Trophoblast cell (in vitro differentiated cells and primary cell): ENCODE measurements at places on chromosomes 7 and 10.

GRCh38 chr7:73885975-73886798 is 25.2 kb downstream of the TMEM270 start:
- no peak for DNase-seq
- no peaks in the 10 kb centered on the region for H3K36me3 ChIP-seq
- no peak overlapping the region for H3K4me3 ChIP-seq
- no peak overlapping the region for H3K27ac ChIP-seq
- H3K4me1 ChIP-seq: peaks cover 15% of the 10 kb centered on the region

GRCh38 chr7:27655184-27655583 is 7.5 kb downstream of the HIBADH start:
- H3K4me3 ChIP-seq: no peak overlapping the region
- H3K27ac ChIP-seq: no peak overlapping the region
- DNase-seq: no peak
- no peaks in the 10 kb centered on the region for H3K27me3 ChIP-seq

DNA sequence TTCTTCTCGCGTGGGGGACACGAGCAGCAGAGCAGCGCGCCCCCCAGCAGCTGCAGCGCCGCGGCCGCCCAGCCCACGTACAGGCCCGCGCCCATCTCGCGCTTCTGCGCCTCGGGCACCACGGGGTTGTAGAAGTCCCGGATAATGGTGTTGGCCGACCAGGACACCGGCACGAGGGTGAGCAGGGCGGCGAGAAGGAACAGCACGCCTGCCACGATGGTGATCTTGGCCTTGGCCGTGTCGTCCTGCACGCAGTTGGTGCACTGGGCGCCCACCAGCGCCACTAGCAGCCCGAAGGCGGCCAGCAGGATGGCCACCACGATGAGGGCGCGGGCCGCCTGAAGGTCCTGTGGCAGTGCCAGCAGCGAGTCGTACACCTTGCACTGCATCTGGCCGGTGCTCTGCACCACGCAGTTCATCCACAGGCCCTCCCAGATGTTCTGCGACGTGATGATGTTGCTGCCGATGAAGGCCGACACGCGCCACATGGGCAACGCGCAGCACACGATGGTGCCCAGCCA is 529 bp downstream of the CLDN3 start:
- no peaks in the 10 kb centered on the region for H3K27me3 ChIP-seq
- H3K36me3 ChIP-seq: no peaks in the 10 kb centered on the region
- H3K4me1 ChIP-seq: no peaks in the 10 kb centered on the region

DNA sequence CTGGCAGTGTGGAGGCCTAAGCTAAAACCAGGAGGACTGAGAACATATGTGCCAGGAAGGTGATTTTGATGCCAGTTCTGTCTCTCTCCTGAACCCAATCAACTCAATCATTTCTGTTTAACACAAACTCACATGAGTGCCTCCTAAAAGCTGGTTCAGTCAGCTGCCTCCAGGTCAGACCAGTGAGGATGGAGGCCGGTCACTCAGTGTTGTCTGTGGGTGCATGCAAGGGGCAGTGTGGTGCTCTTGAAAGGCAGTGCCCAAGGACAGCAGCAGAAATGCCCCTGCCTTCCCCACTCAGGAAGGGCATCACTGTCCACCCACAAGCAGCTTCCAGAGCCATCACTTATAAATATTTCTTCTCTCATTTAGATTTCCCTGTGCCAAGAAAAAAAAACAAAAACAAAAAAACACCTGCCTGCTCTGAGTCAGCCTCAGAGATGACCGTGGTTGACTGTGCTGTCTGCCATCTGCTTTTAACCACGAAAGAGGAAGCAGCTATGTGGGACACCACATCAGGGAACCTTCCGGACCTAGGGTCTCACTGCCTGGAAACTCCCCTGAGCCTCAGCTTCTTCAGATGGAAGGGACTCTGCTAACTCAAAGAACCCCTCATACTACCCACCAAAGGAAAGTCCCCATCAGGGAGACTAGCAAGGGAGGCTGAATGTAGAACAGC is 39.1 kb downstream of the VOPP1 start:
- no peak overlapping the region for H3K4me3 ChIP-seq
- no peak overlapping the region for H3K27ac ChIP-seq
- no peaks in the 10 kb centered on the region for H3K27me3 ChIP-seq

GRCh38 chr7:147818317-147818716 is 772.2 kb upstream of the C7orf33 start:
- no peaks in the 10 kb centered on the region for H3K36me3 ChIP-seq
- no peak for DNase-seq
- no peak overlapping the region for H3K4me3 ChIP-seq
- H3K4me1 ChIP-seq: no peaks in the 10 kb centered on the region

- no peak overlapping the region for H3K27ac ChIP-seq
- no peak for DNase-seq
- H3K36me3 ChIP-seq: no peaks in the 10 kb centered on the region
Measured at GRCh38 chr7:91090684-91091083, 173.5 kb upstream of the FZD1 start.

DNA sequence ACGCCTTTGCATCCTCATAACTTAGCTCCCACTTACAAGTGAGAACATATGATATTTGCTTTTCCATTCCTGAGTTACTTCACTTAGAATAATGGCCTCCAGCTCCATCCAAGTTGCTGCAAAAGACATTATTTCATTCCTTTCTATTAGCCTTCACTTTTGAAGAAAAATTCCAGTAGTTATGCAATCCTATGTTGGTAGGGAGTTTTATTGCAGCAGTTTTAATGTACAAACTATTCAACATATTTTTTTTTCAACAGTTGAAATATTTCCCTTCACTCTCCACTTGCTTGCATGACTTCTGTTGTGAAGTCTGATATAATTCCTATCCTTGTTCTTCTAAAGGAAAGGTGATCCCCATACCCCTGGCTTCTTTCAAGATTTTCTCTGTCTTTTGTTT is 27.3 kb upstream of the ARHGAP22 start:
- no peaks in the 10 kb centered on the region for H3K4me1 ChIP-seq
- no peak overlapping the region for H3K27ac ChIP-seq
- DNase-seq: no peak
- no peaks in the 10 kb centered on the region for H3K27me3 ChIP-seq
- no peak overlapping the region for H3K4me3 ChIP-seq

- H3K4me1 ChIP-seq: no peaks in the 10 kb centered on the region
- H3K36me3 ChIP-seq: no peaks in the 10 kb centered on the region
- no peak overlapping the region for H3K27ac ChIP-seq
- no peak for DNase-seq
- H3K27me3 ChIP-seq: no peaks in the 10 kb centered on the region
Measured at GRCh38 chr7:149826344-149827088, 11.7 kb upstream of the ZNF862 start.

GRCh38 chr10:87058171-87058570 is 36.5 kb downstream of the GLUD1 start:
- no peak overlapping the region for H3K27ac ChIP-seq
- H3K4me1 ChIP-seq: no peaks in the 10 kb centered on the region
- no peak overlapping the region for H3K4me3 ChIP-seq
- H3K27me3 ChIP-seq: no peaks in the 10 kb centered on the region
- no peak for DNase-seq
- peaks cover 18% of the 10 kb centered on the region for H3K36me3 ChIP-seq

DNA sequence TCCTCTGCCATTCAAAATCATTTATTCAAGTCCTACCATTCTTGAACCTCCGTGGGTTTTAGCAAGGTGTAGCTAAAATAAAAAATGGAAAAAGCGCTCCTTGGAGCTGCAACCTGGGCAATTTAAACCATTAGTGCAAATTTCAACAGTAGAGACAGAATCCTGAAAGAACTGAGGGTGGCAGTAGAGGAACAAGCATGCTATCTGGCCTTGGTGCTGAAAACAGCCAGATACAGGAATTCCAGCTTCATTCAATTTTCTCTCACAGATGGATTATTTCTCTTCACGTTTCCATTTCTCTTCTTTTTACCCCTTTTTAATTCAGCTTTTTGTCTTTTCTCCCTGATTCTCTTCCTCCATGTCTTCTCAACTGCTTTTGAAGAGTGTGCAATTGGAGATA is 77.7 kb downstream of the OTUD1 start:
- no peak overlapping the region for H3K4me3 ChIP-seq
- H3K27me3 ChIP-seq: no peaks in the 10 kb centered on the region
- DNase-seq: no peak

DNA sequence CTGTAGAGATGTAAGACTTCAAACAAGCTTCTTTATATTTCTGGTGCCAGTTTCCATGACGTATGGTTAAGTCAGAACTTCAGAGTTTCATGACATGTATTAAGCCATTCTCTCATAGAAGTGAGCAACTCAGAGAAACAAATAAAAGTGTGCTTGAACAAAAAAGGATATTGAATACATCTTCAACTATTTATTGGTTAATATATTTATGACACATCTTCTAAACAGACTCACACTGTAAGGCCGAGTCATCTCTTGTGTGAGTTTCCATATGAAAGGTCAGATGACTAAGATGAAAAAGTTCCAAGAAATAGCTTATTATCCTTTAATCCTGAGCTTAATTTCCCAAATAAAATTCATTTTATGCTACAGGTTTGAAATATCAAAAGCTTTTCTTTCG is 105.5 kb upstream of the CSTF2T start:
- no peaks in the 10 kb centered on the region for H3K27me3 ChIP-seq
- H3K36me3 ChIP-seq: no peaks in the 10 kb centered on the region
- H3K4me1 ChIP-seq: peaks cover 2% of the 10 kb centered on the region
- no peak for DNase-seq
- H3K4me3 ChIP-seq: no peak overlapping the region

DNA sequence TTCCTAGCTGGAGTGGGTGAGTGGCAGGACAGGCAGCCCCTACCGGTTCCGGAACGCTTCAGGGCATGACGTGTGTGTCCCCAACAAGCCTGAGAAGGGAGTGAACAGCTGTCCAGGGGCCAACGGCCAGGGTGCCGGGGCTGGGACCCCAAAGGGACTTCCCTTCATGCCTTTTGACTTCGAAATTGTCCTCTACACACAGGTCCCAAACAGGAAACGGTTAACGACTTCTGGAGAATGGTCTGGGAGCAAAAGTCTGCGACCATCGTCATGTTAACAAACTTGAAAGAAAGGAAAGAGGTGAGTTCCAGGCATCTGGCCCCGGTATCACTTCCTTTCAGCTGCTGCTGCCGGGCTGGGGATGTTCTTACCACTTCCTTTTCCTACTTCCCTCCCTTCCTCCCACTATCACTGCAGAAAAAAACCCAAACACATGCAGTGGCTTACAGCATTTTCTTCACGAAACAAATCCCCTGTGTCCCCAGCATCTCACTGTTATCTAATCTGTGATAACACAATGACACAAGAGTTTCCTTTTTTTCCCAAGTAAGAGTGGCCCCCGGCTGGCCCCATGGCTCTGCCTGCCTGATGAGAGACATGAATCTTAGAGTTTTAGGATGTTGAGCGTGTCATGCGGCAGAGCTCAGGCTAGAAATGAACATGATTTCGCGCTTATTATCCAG is 63.2 kb downstream of the MKI67 start:
- no peaks in the 10 kb centered on the region for H3K27me3 ChIP-seq
- peak; percentile 75 for DNase-seq
- peaks cover 35% of the 10 kb centered on the region for H3K36me3 ChIP-seq
- H3K4me3 ChIP-seq: no peak overlapping the region

GRCh38 chr7:151481650-151482505 is 37.8 kb downstream of the RHEB start:
- peaks cover 3% of the 10 kb centered on the region for H3K36me3 ChIP-seq
- H3K27ac ChIP-seq: no peak overlapping the region
- no peaks in the 10 kb centered on the region for H3K27me3 ChIP-seq
- no peak overlapping the region for H3K4me3 ChIP-seq
- H3K4me1 ChIP-seq: peaks cover 3% of the 10 kb centered on the region
- DNase-seq: no peak

- H3K36me3 ChIP-seq: no peaks in the 10 kb centered on the region
- DNase-seq: no peak
- H3K4me1 ChIP-seq: no peaks in the 10 kb centered on the region
- H3K4me3 ChIP-seq: no peak overlapping the region
- no peak overlapping the region for H3K27ac ChIP-seq
Measured at GRCh38 chr7:67251986-67252558, 255.4 kb downstream of the TYW1 start.

- no peaks in the 10 kb centered on the region for H3K27me3 ChIP-seq
- H3K4me3 ChIP-seq: no peak overlapping the region
- no peaks in the 10 kb centered on the region for H3K36me3 ChIP-seq
- H3K4me1 ChIP-seq: no peaks in the 10 kb centered on the region
Measured at GRCh38 chr10:124206616-124207015, 113.2 kb upstream of the CHST15 start.

- no peaks in the 10 kb centered on the region for H3K27me3 ChIP-seq
- no peak overlapping the region for H3K4me3 ChIP-seq
- no peaks in the 10 kb centered on the region for H3K4me1 ChIP-seq
Measured at GRCh38 chr10:129105266-129105665, 361.8 kb upstream of the MGMT start.

- H3K27me3 ChIP-seq: no peaks in the 10 kb centered on the region
- H3K4me1 ChIP-seq: no peaks in the 10 kb centered on the region
- no peak overlapping the region for H3K27ac ChIP-seq
- DNase-seq: no peak
Measured at GRCh38 chr7:34371922-34372321, 286.1 kb upstream of the NPSR1 start.

GRCh38 chr10:98536551-98536950 is 89.8 kb upstream of the HPS1 start:
- peak; percentile 8 for DNase-seq
- H3K27ac ChIP-seq: no peak overlapping the region
- no peaks in the 10 kb centered on the region for H3K36me3 ChIP-seq
- H3K4me1 ChIP-seq: no peaks in the 10 kb centered on the region
- no peaks in the 10 kb centered on the region for H3K27me3 ChIP-seq

DNA sequence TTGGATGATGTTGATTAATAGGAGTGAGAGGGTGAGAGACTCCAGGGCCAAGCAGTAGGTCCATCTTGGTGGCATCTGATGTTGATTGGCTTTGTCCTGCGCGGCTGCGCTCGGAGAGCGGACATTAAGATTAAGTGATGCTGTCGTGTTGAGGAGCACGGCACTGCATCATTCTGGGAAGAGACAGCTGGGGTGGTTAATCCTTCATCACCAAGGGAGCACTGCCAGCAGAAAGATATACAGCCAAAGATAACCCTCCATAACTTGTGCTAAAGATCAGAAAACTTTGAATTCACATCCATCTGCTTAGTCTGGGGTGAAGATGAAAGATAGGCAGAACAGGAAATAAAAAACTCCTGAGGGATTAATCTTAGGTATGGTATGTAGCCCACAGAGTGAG is 208.3 kb downstream of the LRMDA start:
- H3K4me1 ChIP-seq: no peaks in the 10 kb centered on the region
- H3K27me3 ChIP-seq: no peaks in the 10 kb centered on the region
- no peak for DNase-seq
- no peaks in the 10 kb centered on the region for H3K36me3 ChIP-seq

DNA sequence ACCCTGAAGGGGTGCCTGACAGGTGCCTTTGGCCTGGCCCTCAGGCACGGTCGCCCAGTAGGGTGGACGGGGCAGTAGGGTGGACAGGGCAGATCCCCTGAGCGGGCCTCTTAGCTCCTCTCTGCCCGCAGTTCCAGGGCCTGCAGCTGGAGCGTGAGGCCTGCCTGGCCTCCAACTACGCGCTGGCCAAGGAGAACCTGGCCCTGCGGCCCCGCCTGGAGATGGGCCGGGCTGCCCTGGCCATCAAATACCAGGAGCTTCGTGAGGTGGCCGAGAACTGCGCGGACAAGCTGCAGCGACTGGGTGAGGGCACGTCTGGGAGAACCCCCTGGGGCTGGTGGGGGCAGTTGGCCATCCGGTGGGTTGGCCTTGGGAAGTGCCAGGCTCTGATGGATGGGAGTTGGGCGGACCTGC is 1.7 kb downstream of the VPS37D start:
- H3K4me1 ChIP-seq: peaks cover 3% of the 10 kb centered on the region
- DNase-seq: no peak
- no peak overlapping the region for H3K4me3 ChIP-seq
- no peaks in the 10 kb centered on the region for H3K27me3 ChIP-seq
- no peaks in the 10 kb centered on the region for H3K36me3 ChIP-seq
- H3K27ac ChIP-seq: no peak overlapping the region

GRCh38 chr7:45524445-45524844 is 49.7 kb upstream of the ADCY1 start:
- no peaks in the 10 kb centered on the region for H3K4me1 ChIP-seq
- no peak overlapping the region for H3K27ac ChIP-seq
- H3K36me3 ChIP-seq: no peaks in the 10 kb centered on the region
- H3K27me3 ChIP-seq: no peaks in the 10 kb centered on the region
- H3K4me3 ChIP-seq: no peak overlapping the region
